ENCODE measurements at places on chromosomes 2 and 18. TPM values are rescaled to one million over a fixed set of nuclear protein-coding genes. Genes with fewer than 3 reads are reported as not detected.

The CHRNG gene
- not detected for polyA plus RNA-seq

The FRZB gene
- not detected for polyA plus RNA-seq

The PPP1R7 gene
- 136 TPM for polyA plus RNA-seq

The NOTO gene
- 0.04 TPM for polyA plus RNA-seq

The TWIST2 gene
- polyA plus RNA-seq: 8.7 TPM

The TTL gene
- 33.1 TPM for polyA plus RNA-seq

The CD226 gene
- 0.57 TPM for polyA plus RNA-seq
